A549 treated with AZD2906 at 1 μM for 4 hours (cell line): ENCODE measurements at places on chromosomes 5 and 9. TPM values are rescaled to one million over a fixed set of nuclear protein-coding genes. Genes with fewer than 3 reads are reported as not detected.

Gene SLC4A9
- 0.02 to 0.03 TPM in 2 of 5 replicates, not detected in the others for total RNA-seq

Gene SPINK4
- total RNA-seq: not detected in 5 replicates

Gene TICAM2
- total RNA-seq: 0.66 to 1.3 TPM (median 1.1 TPM) in 5 replicates

Gene CDH12
- not detected in 5 replicates for total RNA-seq

Gene PALM2AKAP2
- total RNA-seq: 0.27 to 0.74 TPM (median 0.36 TPM) in 5 replicates

Gene PCDHB11
- 0.05 to 0.08 TPM (median 0.07 TPM) in 5 replicates for total RNA-seq

Gene NR2F1-AS1
- total RNA-seq: 2.6 to 4.3 TPM (median 3.0 TPM) in 5 replicates

Gene LOX
- 1.3 to 2.0 TPM (median 1.8 TPM) in 5 replicates for total RNA-seq

Gene C9
- not detected in 5 replicates for total RNA-seq

Gene CPEB4
- 21.4 to 31.0 TPM (median 23.9 TPM) in 5 replicates for total RNA-seq

Gene SAPCD2
- total RNA-seq: 14.8 to 26.1 TPM (median 23.7 TPM) in 5 replicates

Gene PPP3R2
- not detected in 5 replicates for total RNA-seq

Gene DAB2IP
- 9.8 to 14.0 TPM (median 11.2 TPM) in 5 replicates for total RNA-seq

Gene MYORG
- total RNA-seq: 5.3 to 7.8 TPM (median 6.9 TPM) in 5 replicates

Gene AQP7
- total RNA-seq: 0.25 to 0.53 TPM (median 0.32 TPM) in 5 replicates

Gene FABP6
- 0.48 to 1.2 TPM (median 1.00 TPM) in 5 replicates for total RNA-seq

Gene SLC46A2
- total RNA-seq: 0.02 TPM in 1 of 5 replicates, not detected in the others

Gene WWC1
- total RNA-seq: 70.2 to 81.2 TPM (median 73.2 TPM) in 5 replicates

Gene PCDHA9
- total RNA-seq: 0.01 TPM in 2 of 5 replicates, not detected in the others

Gene TMC1
- 0.02 to 0.10 TPM (median 0.07 TPM) in 4 of 5 replicates, not detected in the other for total RNA-seq

Gene CBY3
- total RNA-seq: not detected in 5 replicates

Gene NRARP
- total RNA-seq: 2.1 to 4.1 TPM (median 3.6 TPM) in 5 replicates

Gene MBLAC2
- 1.8 to 3.0 TPM (median 2.6 TPM) in 5 replicates for total RNA-seq
